ENCODE measurements at places on chromosomes 2 and 18. TPM values are rescaled to one million over a fixed set of nuclear protein-coding genes. Genes with fewer than 3 reads are reported as not detected.
A peak's percentile ranks its signal among the peaks of the same experiment; 100 is the strongest.

The PRKAG3 gene
- not detected for total RNA-seq

The IL36A gene
- not detected for total RNA-seq

The RFX8 gene
- total RNA-seq, result 1.6 TPM

The DHRS9 gene
- not detected for total RNA-seq

The SRD5A2 gene
- not detected for total RNA-seq

The PLEK gene
- total RNA-seq, result 0.12 TPM

The SKOR2 gene
- total RNA-seq, result not detected

The RNF144A gene
- 65.3 TPM for total RNA-seq

The PAX3 gene
- not detected for total RNA-seq

The SEC11C gene
- 15.1 TPM for total RNA-seq

The SLC38A11 gene
- total RNA-seq, result 0.34 TPM

The RAX gene
- total RNA-seq, result not detected

The QPCT gene
- 28.8 TPM for total RNA-seq

GRCh38 chr18:49656073-49656692 is 94.3 kb downstream of the LIPG start:
- no peak for DNase-seq

- DNase-seq, result no peak
These were observed 24.0 kb downstream of the RTN4 start for GRCh38 chr2:55026202-55026601.

DNA sequence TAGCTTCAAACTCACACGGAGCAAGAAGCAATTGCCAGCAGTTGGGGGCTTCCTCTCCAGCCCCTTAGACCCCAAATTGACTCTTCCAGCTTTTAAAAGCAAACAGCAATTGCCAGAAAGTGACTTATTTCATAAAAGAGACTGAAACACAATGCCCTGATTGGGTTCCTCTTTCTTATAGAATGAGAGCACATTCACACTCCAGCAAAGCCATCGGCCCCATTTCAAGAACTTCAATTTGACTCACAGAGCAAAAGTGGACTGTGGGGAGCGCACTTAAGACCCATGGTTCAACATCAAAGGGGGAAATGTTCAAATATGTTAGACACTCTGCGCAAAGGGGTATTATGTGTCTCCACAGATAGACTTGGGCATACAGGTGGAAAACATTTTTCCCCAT is 484.7 kb downstream of the BCL11A start:
- no peak for DNase-seq

DNA sequence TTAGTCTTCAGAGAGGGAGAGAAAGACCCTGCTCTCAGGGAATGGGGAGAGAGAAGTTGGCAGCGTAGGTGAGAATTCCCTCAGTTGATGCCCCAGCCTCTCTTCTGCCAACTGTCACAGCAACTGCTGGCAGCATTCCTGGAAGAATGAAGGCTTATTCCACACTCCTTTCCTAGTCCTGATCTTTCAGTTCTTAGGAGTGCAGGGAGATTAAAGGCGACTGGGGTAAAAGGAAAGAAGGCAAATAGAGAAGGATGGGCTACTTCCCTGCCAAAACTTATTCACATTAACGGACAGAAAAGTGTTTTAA is 65.9 kb upstream of the ACAA2 start:
- DNase-seq, result no peak

DNA sequence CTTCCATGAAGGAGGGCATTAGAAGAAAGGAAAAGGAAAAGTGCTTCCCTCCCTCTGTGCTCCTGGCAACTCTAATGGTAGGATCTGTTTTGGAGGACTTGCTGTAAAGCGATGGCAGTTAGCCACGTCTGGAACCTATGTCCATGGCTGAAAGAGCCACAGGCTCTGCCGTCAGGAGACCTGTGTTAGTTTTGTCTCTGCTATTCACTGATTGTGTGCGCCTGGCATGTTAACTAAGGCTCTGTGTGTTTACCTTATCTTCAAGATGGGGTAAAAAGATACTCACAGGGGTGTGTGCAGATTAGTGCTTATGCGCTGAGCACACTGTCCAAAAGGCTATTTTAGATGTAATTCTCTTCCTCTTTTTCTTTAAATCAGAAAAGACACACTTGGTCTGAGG is 109.8 kb upstream of the LTBP1 start:
- DNase-seq, result no peak

GRCh38 chr2:187129306-187129705 is 280.3 kb upstream of the ZSWIM2 start:
- DNase-seq, result no peak

DNA sequence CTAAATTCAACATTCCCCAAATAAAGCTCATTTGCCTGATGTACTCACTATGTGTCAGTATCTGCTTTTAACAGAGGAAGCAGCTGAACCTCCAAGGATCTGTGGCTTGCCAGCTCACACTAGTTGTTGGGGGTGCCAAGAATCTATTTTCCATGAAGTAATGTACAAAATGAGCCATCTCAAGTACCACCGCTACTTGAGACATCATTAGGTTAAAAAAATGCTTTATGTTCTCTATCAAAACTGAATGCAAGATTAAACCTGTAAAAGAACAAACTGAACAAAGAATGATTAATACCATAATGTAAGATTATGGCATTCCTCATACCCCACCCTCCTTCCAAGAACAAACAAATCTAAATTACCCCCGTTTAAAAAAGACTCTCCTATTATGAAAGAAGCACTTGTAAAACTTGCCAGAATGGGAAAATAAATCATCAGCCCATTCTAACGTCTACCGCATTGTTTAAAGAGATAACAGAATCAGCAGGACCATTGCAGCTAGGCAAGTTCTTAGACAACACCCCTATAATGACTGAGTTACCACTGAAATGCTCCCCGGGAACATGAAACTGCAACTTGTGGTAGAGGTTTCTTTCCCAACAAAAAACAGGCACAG is 471.6 kb downstream of the DLGAP1 start:
- no peak for DNase-seq

- DNase-seq, result no peak
These were observed 4.6 kb downstream of the B3GNT7 start for GRCh38 chr2:231399853-231400680.

GRCh38 chr2:86281066-86281700 is 56.2 kb downstream of the REEP1 start:
- DNase-seq, result no peak

DNA sequence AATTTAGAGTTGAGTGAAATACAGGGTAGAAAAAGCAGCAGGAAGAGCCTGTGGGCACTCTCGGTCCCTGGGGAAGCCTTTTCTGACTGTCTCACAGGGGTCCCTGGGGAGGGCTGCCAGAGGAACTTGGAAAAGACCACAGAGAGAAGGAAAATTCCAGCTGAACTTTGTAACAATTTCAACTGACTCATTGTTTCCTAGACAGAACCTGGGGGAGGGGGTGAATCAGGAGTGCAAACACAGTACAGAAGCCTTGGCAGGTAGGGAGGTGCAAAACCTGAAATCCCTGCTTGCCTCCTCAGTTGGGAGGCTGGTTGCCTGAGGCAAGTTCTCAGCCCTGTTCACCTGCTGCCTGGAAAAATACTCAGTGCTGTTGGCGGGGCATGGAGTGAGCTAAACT is 106.8 kb downstream of the GRB14 start:
- DNase-seq, result no peak

DNA sequence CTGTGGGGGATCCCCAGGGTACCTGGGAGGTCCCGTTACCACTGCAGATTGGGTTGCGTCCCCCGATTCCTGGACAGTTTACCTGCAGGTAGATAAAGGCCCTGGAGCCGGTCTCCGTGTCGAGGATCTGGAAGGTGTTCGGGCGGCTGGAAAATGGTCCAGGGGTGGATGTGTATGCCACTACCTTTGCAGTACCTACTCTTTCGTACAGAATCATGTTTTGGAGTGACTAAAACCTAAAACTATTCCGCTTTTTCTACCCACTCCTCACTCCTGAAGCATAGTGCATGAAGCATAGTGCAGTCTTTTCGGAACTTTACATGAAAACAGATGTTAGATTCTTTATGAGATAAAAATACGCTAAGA is 418 bp downstream of the WDR75 start:
- DNase-seq, result no peak

- DNase-seq, result no peak
These were observed 106.2 kb upstream of the BZW1 start for GRCh38 chr2:200705305-200706041.

- DNase-seq, result no peak
These were observed 111.1 kb upstream of the B3GNT2 start for GRCh38 chr2:62084801-62085200.

DNA sequence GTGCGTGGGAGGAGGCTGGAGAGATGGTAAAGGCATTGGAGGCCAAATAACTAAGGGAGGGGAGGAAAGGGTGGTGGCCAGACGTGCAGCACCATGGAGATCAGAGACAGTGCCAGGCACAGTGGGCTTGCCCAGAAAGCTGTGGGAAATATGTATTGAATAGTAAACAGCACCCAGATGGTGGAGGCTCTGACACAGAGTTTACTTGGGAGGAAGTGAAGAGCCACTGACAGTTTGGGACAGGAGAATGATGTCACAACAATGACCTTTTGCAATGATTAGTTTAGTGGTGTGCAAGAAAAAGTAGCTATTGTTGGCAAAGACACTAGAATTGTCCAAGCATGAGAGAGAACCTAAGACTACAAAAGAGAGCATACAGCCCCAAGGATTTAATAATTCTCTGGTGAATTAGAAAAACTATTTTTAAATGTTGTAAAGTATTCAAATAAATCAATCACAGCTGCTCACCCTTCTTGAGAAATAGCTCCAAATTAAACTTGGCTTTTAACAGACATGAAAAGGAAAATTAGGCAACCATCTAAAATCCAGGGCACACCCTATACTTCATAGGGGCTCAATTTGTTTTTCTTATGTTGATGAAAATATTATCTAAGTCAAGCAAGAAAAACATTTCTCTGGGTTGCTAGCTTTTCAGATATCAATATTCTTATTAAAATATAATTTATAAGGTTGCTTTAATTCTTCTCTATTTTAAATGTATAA is 458.7 kb upstream of the HNRNPA3 start:
- no peak for DNase-seq

GRCh38 chr18:62828091-62828640 is 112.8 kb downstream of the PHLPP1 start:
- DNase-seq, result no peak

DNA sequence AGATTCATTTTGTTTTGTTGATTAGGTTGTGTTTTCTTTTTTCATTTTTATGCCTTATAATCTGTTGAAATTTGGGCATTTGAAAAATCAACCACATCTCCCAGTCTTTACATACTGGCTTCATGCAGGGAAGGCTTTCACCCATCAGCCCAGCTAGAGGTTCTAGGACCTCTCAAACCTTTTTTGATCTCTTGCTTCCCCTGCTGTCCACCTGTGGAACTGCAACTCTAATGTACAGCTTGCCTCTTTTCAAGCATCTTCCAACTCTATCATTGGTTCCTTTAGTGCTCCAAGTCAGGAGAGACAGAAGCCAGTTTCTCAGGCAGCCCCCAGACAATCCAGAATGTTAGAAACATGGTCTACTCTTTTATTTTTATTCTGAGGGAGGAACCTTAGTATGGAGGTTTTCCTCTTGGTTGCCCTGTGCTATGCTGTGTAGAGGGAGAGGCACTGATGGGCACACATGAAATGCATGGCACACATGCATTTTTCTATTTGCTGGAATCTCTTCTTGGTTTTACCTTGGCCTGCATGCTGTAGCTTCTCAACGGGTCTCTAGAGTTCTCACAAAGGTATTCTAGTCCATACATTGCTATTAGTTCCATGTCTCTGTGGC is 107.2 kb upstream of the L3MBTL4 start:
- DNase-seq, result peak; percentile 44

- DNase-seq, result no peak
These were observed 309.0 kb upstream of the CDH2 start for GRCh38 chr18:28485918-28486317.

DNA sequence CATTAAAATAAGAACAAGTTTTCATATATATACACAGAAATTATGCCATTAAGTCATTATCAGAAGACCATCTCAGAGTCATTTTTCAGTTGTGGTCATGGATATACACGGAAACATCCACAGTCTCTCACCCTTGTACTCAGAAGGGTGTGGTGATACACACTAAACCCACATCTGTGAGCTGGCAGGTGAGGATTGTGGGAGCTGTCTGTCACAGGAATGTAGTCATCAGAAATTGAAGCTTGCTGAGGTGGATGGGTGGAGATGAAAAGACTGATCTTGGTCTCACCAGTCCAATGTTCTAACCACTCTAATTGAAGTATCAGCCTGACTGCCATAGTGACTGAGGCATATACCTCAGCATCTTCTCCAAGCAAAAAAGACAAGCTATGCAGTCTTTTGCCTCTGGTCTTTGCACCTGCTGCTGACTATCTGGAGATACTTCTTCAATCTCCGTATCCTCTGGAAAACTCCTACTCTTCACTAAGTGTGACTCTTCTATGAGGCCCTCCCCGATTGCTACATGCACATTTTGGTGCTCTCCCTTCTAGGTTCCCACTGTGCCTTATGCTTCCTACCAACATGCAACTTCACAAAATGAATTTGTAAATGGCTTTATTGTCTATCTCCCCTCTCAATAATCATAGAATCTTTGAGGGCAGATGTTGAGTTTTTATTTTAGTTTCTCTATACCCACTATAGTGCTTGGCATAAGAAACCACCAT is 232.8 kb downstream of the DYM start:
- no peak for DNase-seq

DNA sequence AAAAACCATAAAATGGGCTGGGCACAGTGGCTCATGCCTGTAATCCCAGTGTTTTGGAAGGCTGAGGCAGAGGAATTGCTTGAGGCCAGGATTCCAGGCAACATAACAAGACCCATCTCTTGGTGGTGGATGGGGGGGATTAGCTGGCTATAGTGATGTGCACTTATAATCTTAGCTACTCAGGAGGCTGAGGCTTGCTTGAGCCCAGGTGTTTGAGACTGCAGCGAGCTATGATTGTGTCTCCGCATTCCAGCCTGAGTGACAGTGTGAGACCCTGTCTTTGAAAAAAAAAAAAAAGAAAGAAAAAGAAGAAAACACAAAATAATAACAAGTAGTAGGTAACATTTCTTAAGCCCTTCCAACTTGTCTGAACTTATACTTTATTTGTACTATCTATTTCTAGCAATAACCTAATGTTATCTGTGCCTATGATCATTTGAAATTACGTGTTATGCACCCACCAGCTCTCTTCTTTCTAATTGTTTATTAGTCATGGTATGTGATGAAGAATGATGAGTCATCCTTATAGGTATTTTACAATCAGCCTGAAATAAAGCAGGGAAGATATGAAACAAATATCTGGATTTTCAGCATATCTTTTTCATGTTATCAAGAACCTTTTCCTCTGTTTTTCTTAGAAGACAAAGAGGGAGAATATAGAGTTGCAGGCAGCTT is 129.3 kb upstream of the UNC80 start:
- DNase-seq, result no peak

DNA sequence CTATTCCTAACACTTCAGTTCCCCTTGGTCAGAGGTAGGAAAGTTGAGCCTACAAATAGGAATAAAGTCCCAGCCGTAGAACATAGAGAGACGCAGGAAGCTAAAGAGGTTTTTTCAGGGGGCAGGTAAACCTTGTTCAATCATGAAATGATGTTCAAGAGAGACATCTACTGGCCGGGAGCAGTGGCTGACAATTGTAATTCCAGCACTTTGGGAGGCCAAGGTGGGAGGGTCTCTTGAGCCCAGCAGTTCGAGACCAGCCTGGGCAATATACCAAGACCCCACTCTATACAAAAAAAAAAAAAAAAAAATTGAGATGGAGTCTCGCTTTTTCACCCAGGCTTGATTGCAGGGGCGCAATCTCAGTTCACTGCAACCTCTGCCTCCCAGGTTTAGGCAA is 66.7 kb upstream of the DNAJC10 start:
- no peak for DNase-seq

GRCh38 chr2:202944408-202944807 is 32.3 kb downstream of the CARF start:
- DNase-seq, result no peak

All from glomerular endothelial cell (primary cell).